ENCODE measurements at places on chromosomes 16 and 17. TPM values are rescaled to one million over a fixed set of nuclear protein-coding genes. Genes with fewer than 3 reads are reported as not detected.

Gene TP53
- 49.4 TPM for total RNA-seq

Gene GSDMA
- total RNA-seq, result 0.23 TPM

Gene TMEM256
- total RNA-seq, result 163 TPM

Gene HASPIN
- total RNA-seq, result 12.3 TPM
